ENCODE measurements at places on chromosomes 16 and 17. TPM values are rescaled to one million over a fixed set of nuclear protein-coding genes. Genes with fewer than 3 reads are reported as not detected.

The ARHGAP44 gene
- total RNA-seq = 0.76 TPM

The KRT33B gene
- not detected for total RNA-seq

The CACNA1H gene
- total RNA-seq = 0.56 TPM

The MPV17L gene
- total RNA-seq = 10.3 TPM

The LPO gene
- 1.5 TPM for total RNA-seq

The MPP3 gene
- total RNA-seq = 26.7 TPM

The HBA2 gene
- total RNA-seq = not detected

The IKZF3 gene
- 1.7 TPM for total RNA-seq

The CCL3 gene
- 0.19 TPM for total RNA-seq

The KCNG4 gene
- total RNA-seq = 0.22 TPM

The DNAI2 gene
- total RNA-seq = not detected

The HSD17B2 gene
- 0.11 TPM for total RNA-seq

The CYB5B gene
- 88.9 TPM for total RNA-seq

The CCL2 gene
- total RNA-seq = 2.0 TPM

The CBLN1 gene
- total RNA-seq = 0.92 TPM

The MMP2 gene
- total RNA-seq = 158 TPM

The ABI3 gene
- total RNA-seq = 1.5 TPM

The FNDC8 gene
- total RNA-seq = not detected

The KRTAP1-1 gene
- total RNA-seq = not detected

The CALB2 gene
- total RNA-seq = not detected

The LAT gene
- 1.2 TPM for total RNA-seq

The PRCD gene
- 1.8 TPM for total RNA-seq

The AP2B1 gene
- 73.7 TPM for total RNA-seq

The SHISA6 gene
- total RNA-seq = 0.22 TPM

The PHLPP2 gene
- total RNA-seq = 7.6 TPM

The CCDC144A gene
- total RNA-seq = 0.67 TPM

The COG4 gene
- total RNA-seq = 65.4 TPM

The KRTAP9-4 gene
- total RNA-seq = not detected

The SLC13A2 gene
- total RNA-seq = 1.00 TPM

The MEFV gene
- total RNA-seq = 0.17 TPM

The TTLL6 gene
- total RNA-seq = 3.9 TPM

The SLFN11 gene
- 3.6 TPM for total RNA-seq

The NRN1L gene
- total RNA-seq = 1.3 TPM

The CHST6 gene
- 0.52 TPM for total RNA-seq

All from motor neuron (in vitro differentiated cells).